ENCODE measurements at places on chromosomes 5 and 9.
A peak's percentile ranks its signal among the peaks of the same experiment; 100 is the strongest.

- DNase-seq = no peak
Measured at GRCh38 chr5:80916676-80917075, 43.5 kb upstream of the RASGRF2 start.

GRCh38 chr9:114097613-114098020 is 1.5 kb downstream of the KIF12 start:
- no peak for DNase-seq

DNA sequence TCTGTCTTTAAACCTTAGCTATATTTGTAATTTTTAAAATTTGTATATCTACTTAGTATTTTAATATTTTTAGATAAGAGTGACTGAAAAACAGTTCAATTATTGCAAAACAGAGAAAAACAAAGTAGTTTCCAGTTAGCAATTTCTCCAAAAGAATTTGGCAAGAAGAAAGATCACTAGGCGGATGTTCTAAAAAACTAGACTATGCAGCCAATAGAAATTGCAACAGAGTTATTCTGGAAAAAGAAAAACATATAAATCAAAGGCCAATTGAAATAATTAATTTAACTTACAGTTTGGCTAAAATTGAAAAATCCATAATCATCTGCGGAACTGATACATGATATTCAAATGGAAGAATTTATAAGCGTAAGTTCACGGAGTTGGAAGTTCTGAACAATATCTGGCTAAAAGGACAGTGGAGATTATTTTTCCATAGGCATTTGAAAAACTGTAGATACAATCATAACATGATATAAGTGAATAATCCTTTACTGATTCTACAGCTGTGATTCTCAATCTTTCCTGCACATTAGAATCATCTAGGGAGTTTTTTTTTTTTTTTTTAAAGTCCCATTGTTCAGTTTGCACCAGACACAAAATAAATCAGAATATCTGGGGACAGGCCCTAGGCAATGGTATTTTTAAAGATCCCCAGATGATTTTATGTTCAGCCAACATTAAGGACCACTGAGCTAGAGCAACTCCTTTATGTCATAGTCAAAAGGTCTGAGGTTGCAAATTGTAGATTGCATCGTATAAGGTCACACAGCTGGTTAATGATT is 605.1 kb upstream of the DAB2 start:
- DNase-seq = no peak

GRCh38 chr9:109797509-109797908 is 17.5 kb downstream of the PALM2AKAP2 start:
- DNase-seq = no peak

GRCh38 chr5:179273441-179274145 is 71.7 kb downstream of the ADAMTS2 start:
- DNase-seq = no peak

DNA sequence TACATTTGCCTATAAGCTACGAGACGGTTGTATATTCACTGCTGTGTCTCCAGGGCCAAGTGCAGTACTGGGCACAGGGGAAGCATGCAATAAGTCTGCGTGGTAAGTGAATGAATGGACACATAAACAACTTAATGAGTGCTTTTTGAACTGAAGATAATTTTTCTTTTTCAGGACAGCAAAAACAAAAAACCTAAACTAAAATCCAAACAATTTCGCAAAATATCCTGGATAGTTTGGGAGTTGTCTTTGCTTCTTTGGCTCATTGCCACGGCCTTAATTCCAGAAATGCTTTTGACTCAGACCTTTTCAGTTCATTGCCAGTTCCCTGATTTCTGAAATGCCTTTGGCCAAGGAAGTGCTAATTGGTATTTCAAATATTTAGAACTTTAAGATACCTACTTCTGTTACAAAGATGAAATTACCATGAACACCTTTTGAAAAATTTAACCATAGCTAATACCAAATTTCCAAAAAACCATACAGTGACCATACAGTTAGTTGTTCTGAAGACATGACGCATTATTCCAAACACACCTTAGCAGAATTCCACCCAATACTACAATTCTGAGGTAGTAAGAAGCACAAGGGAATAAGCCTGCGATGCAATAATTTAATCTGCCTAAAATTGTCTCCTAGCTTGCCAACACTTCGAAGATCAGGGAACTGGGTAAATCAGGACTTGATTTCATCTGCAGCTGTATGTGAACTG is 42.8 kb downstream of the TEK start:
- DNase-seq = no peak

DNA sequence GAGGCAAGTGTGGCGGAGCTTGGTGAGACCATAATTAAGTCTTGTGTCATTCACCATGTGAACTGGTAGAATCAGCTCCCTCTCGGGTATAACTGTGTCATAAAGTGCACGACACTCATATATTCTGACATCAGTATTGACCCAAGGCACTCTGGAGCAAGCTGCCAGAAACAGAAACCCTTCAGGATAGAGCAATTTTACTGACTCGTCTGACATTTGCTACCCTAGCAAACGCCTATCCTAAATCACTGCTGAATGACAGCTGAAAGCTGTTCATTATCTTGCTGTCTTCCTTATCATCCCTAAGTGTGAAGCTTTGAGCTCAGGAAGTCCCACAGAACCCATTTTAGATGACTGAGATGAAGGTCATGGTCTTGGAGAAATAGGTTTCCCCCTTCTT is 27.8 kb downstream of the PTCH1 start:
- DNase-seq = no peak

DNA sequence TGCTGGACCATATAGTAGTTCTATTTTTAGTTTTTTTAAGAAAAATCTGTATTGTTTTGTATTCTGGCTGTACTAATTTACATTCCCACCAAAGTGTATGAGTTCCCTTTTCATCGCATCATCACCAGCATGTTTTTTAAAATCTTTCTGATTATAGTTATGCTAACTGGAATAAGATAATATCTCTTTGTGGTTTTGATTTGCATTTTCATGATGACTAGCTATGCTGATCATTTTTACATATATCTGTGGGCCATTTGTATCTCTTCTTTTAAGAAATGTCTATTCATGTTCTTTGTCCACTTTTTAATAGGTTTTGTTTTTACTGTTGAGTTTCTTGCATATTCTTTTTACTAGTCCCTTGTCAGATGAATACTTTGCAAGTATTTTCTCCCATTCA is 238.0 kb downstream of the FBXO4 start:
- no peak for DNase-seq

DNA sequence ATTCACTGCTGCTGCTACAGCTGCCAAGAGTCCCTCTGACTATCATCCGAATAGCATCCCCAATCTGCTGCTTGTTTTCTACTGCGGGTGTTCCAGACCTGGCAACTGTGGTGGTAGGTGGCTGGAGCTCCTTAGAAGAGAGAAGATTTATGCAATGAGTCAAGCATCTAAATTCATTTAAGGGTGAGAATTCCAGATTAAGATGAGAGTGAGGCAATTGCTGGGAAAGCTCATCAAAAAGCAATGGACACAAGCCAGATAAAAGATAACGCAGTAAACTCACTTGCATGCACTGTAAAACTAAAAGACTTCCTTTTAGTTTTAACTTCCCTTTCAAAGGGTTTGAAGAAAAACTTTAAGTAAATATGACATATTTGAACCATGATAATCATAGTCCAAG is 3.9 kb downstream of the PLK2 start:
- no peak for DNase-seq

- DNase-seq = no peak
Measured at GRCh38 chr5:30387974-30388632, 805.4 kb upstream of the CDH6 start.

DNA sequence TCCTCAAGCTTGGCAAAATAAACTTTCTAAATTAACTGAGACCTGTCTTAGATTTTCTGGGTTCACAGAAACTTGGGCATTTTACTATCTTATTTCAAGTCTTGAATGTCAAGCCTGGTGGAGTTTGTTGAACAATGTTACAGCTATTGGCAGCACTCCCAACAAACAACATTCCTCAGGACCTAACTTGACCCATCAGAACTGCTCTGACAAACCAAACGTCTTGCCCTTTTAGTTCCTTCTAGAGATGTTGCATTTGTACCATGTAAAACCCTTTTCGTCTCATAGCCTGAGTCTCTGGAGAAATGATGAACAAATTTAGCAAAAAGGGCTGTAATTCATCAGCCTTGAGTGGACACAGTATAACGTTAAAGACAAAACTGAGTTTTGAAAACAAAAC is 51.1 kb downstream of the GNA14 start:
- no peak for DNase-seq

GRCh38 chr5:73160239-73160671 is 12.7 kb upstream of the TMEM174 start:
- DNase-seq = peak; percentile 64

DNA sequence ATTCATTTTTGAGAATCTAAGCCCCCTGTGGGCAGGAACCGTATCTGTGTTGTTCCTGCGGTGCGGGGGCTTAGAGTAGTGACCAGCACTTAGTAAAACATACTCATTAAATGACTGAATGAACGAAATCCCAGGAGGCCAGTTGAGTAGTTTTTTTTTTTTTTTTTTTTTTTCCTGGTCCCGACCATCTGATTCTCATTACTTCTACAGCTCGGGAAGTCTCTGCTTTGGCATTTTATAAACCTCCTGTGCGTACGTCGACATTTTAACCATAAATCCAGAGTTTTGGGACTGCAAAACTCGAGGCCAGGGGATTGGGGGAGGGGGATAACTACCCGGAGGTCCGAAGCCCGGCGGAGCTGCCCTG is 31.5 kb upstream of the SPRY4 start:
- DNase-seq = no peak

- no peak for DNase-seq
Measured at GRCh38 chr5:32355686-32356085, 42.9 kb upstream of the MTMR12 start.

DNA sequence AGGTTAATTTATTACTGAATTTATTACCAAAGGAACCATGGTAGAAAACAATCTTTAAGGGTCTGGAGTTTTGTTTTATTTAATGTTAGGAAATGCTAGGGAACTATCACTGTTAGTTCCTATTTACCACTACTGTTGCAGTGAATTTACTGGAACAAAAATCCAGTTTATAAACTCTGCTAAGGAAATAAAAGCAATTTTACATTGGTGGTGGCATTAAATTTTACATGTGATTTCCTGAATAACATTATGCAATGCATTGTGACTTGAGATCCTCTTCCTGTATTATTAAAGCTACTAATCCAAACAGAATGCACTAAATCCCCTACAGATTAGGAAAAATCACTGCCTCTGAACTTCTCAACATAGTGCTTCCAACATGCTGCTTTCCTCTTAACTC is 599.5 kb upstream of the PTGER4 start:
- no peak for DNase-seq

DNA sequence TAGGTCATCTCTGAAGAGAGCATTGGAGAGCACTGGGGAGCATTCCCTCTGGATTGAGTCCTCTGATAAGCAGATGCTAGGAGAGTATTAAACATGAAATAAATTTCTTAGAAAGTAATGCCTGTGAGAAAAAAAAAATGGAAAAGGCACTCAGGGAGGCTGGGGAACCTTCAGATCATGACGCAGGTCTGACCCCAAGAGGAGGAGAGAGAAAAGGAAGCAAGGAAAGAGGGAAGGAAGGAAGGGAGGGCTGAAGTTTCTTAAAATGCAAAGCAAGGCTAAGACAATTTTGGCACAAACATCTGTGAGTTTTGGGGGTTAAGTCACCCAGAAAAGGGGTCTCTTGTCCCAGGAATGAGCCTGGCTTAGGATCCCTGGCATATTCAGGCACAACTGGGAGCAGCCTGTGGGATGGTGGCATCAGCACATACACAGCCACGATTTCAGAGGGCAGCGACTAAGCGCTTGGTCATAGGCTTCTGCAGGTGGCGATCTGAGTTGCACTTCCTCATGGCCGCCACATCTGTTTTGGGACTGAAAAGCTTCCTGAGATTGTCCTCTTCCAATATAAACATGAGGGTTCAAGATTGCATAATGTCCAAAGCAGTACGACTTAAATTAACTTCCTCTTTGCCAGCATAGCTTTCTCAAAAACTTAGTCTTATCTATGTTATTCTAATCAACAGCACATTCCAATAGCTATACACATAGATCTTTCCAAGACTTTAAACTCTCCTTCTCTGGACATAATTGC is 692.7 kb downstream of the DNAH5 start:
- no peak for DNase-seq

GRCh38 chr5:24353016-24353415 is 291.8 kb downstream of the CDH10 start:
- DNase-seq = no peak

DNA sequence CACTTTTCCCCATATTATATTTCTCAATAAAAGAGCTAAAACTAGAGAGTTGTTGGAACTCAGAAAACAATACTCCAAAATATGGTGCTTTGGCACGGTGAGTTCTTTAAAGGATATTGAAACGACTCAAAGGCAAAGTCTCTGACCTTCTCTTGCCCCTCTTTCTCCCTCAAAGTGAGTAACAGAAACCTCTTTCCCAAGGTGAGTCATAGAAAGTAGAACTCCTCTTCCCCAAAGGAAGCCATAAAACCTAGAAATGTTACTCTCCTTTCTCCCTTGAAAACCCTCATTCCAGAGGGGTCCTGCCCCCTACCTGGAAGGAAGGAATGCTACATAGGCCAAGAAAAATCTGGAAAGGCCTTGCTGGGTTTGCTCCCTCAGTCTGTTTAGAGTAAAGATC is 47.5 kb downstream of the RAPGEF6 start:
- DNase-seq = no peak

DNA sequence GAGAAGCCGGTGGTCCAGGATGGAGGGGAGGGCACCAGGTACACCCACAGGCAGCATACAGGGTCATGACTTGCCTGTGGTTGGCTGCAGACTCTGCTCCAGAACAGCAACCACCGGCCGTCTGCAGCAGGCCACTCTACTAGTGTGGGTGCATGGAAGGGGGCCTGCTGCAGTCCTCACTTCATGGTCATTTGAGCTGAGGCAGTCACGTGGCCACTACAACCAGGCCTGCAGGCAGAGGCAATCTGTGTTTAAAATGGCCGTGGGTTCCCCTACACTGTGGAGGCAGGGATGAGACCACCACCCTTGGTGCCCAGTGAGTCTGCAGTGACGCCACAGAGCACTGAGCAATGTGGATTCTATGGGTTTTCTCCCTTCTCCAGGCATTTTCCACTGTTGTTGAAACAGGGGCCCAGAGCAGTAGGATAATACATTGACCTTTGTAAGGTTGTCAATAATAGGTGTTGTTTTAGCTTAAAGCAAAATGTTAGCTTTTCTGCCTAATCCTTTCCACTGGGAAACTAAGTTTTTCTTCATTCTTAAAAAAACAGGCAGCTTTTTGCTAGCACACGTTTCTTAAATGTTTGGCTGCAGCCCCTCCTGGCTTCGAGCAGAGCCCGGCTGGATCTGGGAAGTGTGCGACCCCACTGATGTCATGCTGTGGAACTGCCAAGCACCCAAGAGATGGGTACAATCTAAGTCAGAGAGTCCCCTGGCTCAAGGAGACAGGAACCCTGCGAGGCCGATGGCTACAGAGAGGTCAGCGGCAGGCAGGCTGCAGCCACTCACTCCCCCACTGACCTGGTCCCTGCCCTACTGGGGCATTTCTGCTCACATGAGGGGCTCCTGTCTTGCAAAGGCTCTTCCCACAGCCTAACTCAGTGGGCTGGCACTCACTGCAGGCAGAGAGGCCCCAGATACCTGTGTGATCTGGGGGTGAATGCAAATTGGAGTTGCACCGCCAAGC is 21.2 kb downstream of the GADD45G start:
- DNase-seq = no peak

GRCh38 chr5:36786448-36787012 is 90.0 kb upstream of the NIPBL start:
- no peak for DNase-seq
